ENCODE measurements at places on chromosomes 3 and 15.
A peak's percentile ranks its signal among the peaks of the same experiment; 100 is the strongest.

DNA sequence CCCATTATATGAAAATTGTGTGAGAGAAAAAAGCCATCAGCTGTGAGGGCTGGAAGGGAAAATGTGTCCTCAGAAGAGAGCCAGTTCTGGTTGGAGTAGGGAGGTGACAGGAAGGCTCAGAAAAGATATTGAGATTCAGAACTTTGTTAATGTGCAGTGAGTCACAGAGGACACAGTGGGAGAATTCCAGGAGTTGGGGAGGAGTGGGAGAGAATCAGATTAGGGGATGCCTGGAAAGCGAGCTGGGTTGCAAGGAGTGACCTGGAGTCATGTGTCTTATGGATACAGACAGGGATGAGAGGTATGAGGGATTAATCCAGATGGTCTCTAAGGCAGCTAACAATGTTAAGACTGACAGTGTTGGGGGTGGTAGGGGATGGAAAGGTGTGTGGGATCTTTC is 67.5 kb downstream of the CHST2 start:
- DNase-seq: no peak

- no peak for DNase-seq
These were observed 102.0 kb downstream of the TBC1D5 start for GRCh38 chr3:17640466-17640865.

DNA sequence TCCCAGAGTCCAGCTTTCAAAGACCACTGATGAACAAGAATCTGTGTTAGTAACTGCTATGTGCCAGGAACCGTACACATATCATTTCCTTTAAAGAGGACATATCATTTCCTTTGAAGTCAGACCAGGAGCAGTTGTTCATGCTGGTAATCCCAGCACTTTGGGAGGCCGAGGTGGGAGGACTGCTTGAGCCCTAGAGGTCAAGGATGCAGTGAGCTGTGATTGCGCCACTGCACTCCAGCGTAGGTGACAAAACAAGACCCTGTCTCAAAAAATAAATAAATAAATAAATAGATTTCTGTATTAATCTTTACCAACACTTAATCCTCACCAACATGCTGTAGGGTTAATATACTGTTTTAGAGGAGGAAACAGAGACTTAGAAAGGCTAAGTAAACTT is 23.9 kb upstream of the CDV3 start:
- DNase-seq: no peak

GRCh38 chr3:147369231-147369630 is 37.1 kb downstream of the ZIC4 start:
- no peak for DNase-seq

DNA sequence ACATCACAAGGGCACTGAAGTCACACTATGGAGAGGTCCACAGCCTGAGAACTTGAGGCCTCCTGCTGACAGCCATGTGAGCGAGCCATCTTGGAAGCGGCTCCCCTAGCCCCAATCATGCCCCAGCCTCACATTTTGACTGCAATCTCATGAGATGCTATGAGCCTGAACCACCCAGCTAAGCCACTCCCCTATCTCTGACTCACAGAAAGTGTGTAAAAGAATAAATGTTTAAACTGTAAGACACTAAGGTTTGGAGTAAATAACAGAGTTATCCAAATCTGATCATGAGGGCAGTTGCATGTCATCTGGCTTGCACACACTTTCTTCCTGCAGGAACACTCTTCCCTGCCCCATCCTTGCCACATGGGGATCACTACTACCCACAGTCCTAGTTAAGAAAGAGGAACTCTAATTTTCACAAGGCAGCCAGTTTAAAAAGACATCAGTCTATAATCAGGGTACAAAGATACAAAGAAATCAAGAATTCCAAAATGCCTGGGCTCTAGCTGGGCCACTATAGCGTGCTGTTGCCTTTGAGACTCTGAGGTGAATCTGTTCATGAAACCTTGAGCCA is 494.2 kb downstream of the FOXP1 start:
- no peak for DNase-seq

DNA sequence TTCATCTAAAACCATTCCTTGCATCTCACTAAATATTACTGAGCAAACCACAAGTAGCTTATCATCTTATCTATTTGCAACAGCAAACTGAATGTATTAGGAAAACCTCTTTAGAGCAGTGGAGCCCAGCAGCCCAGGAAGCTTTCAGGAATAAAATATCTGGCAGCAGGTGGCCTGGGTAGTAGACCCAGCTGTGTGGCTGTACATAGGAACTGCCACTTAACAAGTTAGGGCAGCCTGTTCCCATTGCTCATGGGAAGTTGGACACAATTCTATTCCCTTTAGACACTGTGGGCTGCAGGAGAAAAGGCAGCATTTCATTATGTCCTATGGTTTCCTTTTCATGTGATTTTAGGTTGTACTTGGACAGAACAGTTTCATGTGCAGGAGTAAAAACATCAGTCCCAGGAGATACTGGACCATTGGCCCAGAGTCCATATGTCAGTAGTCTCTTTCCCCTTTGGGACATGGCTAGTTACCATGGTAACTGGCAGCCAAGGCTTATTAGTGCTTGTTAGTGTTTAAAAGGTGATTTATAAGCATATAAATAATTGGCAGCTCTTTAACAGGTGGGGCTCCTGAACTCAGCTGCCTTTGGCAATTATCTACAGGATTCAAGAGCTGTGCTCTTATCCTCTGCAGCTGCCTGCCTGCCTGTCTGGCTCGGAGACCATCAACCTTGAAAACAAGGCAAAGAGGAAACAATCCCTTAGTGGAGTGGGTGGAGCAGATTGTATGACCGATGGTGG is 28.9 kb upstream of the LSAMP start:
- no peak for DNase-seq

DNA sequence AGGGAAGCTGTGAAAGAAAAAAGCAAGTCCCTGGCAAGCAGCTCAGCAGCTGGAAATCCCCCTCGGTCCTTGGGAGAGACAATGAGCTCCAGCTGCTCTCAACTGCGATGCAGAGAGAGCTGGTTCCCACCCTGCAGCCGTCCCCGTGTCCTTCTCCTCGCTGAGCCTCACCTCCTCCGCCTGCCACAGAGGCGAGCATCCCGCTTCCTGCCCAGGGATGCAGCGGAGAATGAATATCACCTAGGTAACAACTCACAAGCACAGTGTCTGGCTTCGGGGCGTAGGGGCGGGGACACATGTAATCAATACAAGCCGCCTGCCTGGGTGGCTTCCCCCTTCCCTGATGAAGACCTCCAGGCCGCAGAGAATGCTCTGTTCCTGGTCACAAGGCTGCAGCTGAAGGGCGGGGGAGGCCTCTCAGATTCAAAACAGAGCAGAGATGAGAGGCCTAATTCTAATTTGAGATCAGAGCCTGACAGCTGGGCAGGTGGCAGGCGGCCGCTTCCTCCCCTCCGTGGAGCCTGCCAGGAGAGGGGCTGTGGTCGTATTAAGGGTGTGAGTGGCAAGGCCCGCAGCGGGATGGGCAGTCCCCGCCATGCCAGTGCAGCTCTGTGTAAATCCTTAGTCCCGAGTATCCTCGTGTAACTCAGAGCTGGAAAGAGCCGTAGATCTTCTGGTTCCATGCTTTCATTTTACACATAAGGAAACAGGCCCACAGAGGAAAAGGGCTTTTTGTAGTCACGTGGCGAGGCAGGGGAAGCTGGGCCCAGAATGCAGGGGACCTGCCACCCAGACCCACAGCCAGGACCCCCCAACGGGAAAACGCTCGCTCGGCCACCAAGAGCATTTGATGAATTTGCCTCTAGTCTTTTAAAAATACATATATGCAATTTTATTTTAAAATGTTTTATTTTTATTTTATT is 24.3 kb downstream of the ZDHHC19 start:
- peak; percentile 44 for DNase-seq

- DNase-seq: no peak
These were observed 46.2 kb upstream of the FOXP1 start for GRCh38 chr3:71629711-71630110.

DNA sequence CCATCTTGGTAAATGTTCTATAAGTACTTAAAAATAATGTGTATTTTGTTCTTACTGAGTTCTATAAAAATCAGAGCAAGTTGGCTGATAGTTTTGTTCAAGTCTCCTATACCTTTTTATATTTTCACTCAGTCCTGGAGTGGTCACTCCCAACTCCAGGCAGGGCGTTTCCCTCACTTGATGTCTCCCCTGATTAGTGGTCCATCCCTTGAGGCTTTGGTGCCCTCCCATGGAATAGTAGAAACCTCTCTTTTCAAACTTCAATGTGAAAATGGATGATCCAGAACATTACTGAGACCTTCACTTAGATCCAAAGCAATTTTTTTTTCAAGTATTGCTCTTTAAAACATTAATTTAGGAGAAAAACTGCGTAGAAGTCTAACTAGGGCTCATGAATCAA is 25.0 kb upstream of the SCN10A start:
- no peak for DNase-seq

- no peak for DNase-seq
These were observed 714 bp downstream of the ECT2 start for GRCh38 chr3:172751175-172751704.

DNA sequence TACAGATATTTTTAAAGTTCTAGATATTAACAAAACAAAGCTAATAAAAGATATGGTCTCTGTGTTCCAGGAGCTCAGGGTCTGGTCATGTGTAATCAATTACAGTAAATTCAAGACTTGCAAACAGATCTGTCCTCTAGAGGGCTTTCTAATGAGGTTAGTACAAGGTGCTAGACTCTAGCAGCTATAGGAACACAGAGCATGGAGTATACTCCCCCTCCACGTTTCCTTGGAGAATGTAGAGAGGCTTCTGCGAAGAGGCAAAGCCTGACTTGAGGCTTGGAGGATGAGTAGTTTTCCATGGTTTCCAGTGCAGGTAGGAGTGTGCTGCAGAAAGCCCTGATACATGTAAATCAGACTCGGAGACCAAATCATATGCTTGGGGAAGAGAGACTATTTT is 32.7 kb upstream of the DLG1 start:
- DNase-seq: no peak

- DNase-seq: no peak
These were observed 36.1 kb downstream of the CLDN18 start for GRCh38 chr3:138046085-138046484.

- no peak for DNase-seq
These were observed 18.5 kb downstream of the ALDH1A3 start for GRCh38 chr15:100898152-100898490.

GRCh38 chr3:125010393-125010792 is 45.4 kb downstream of the HEG1 start:
- no peak for DNase-seq

- no peak for DNase-seq
These were observed 8.2 kb upstream of the PRKAR2A start for GRCh38 chr3:48855681-48856447.

GRCh38 chr3:149114458-149114857 is 15.0 kb upstream of the HPS3 start:
- no peak for DNase-seq

- DNase-seq: no peak
These were observed 7.7 kb downstream of the COL8A1 start for GRCh38 chr3:99646107-99646435.

DNA sequence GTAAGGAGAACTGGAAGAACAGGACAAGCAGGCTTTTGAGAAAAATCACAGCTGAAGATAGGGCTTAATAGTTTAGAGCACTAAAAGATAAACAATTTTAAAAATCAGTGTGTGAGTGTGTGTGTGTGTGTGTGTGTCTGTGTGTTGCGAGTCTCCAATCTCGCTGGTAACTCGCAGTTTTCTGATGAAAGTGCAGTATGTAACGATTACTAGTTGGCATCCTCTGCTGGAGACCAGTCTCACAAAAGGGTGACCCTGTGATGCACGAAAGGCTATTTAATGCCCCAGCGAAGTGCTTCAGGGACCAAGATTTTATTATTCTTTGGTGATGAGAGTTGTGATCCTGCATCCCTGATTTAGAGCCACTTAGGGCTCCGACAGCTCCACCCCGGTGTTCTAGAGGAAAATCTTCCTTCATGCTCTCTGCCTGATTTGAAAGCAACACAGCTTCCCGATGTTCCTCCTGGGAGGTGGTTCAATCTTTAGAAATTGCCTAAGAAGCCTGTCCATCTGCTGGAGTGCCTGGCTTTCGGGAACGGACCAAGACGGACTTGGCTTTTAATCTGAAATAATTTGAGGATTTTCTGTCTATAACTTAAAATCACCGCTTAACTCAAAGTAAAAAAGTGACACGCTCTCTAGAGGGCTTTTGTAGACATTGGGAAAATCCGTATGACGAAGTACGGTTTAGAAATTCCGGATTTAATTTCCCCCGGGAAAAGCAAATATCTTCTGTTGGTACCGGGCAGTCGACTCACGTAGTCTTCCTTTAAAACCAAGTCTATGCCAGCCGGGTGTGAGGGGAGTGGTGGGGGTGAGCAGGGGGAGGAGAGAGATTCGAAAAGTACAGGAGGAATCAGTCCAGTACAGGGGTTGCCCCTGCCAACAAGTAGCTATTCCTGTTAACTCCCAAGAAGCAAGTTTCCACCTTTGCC is 1.1 kb upstream of the ALCAM start:
- DNase-seq: no peak

GRCh38 chr3:117610156-117610555 is 900.6 kb downstream of the TUSC7 start:
- no peak for DNase-seq

DNA sequence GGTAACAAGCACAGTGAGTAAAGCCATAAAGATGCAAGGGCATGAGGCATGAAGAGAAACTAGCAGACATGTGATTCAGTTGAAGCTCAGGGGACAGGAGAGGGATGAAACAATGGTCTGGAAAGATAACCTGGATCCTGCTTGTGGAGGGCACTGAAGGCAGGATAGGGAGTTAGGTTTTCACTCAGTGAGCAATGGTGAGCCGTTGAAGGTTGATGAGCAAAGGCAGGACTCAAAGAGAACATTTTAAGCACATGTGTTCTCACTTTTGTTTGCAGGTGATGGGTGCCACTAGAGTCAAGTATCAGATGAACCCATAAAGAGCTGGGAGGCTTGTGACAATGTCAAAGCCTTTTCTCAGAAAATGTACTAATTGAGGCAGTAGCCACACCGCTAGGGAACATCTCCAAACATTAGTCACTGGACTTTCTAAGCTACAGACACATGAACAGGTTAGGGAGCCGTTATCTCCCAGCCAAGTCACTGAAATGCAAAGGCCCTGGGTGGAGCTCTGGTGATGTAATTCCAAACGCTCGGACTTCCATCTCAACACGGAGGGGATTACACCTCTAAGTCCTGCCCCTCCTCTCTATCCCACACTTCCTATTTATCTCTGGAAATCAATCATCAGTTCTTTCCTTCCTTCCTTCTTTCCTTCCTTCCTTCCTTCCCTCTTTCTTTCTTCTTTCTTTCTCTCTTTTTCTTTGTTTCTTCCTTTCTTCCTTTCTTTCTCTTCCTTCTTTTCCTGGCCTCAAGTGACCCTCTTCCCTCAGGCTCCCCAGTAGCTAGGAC is 22.7 kb downstream of the KLHL6 start:
- DNase-seq: no peak

GRCh38 chr3:64131725-64132469 is 93.4 kb downstream of the PRICKLE2 start:
- DNase-seq: no peak

- DNase-seq: no peak
These were observed 64.0 kb downstream of the SHQ1 start for GRCh38 chr3:72784226-72784625.

GRCh38 chr3:56725175-56725574 is 42.1 kb upstream of the TASOR start:
- DNase-seq: peak; percentile 66

Data from CD4-positive, alpha-beta T cell treated with Interleukin-10 for 1 hour (primary cell).